Stimulated activated CD8-positive, alpha-beta memory T cell treated with anti-CD3 and anti-CD28 coated beads, Interleukin-4, amount 100 ng/mL, for 48 hours (primary cell): ENCODE measurements at places on chromosomes 16 and 17.

- DNase-seq, result peak; percentile 30
These were observed 211.2 kb downstream of the RPTOR start for GRCh38 chr17:80755650-80756405.

- DNase-seq, result no peak
These were observed 25.3 kb downstream of the UBE2O start for GRCh38 chr17:76427501-76428231.

GRCh38 chr17:64974750-64975317 lies 55.6 kb upstream of the LRRC37A3 start:
- no peak for DNase-seq

DNA sequence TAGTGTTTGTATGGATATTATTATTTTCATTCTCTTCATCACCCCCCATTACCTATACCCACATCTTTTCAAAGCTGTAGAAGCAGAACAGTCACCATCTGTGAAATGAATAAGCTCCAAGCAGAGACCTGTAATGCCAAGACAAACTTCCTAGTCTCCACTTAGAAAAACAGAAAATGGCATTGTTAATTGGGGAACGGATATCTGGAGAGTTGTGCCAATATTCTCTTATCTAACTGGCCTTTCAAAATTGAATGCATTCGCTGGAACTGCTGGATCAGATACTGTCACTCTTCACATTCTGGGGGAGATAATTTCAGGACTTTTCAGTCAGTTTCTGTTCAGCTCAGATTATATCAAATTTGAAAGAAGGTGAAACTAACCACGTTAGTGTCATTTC lies 464.4 kb upstream of the GOT2 start:
- no peak for DNase-seq

GRCh38 chr17:76542566-76542971 lies 2.7 kb downstream of the PRCD start:
- no peak for DNase-seq

- no peak for DNase-seq
These were observed 4.1 kb upstream of the MPO start for GRCh38 chr17:58284613-58285421.

DNA sequence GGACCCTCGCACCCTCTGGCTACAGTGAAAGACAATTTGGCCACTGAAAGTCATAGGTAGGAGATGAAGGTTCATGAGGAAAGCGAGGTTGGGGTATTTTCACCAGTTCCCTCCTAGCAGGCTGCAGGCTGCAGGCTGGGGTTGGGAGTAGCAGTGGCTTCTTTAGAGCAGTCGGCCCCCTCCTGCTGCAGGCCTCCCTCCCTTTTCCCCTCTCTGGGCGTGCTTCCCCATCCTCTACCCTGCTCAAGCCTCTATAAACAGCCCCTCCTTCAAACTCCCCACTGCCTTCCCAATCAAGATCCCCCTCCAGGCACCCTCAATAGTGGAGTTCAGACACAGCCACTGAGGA lies 41.8 kb downstream of the GAS7 start:
- DNase-seq, result no peak

- DNase-seq, result no peak
These were observed 6.3 kb upstream of the ZCCHC14 start for GRCh38 chr16:87499189-87499486.

- DNase-seq, result no peak
These were observed 127.3 kb downstream of the GAS7 start for GRCh38 chr17:10071141-10071540.

GRCh38 chr17:49292901-49293300 lies 62.3 kb upstream of the PHOSPHO1 start:
- DNase-seq, result no peak

GRCh38 chr17:47853616-47854015 lies 2.7 kb upstream of the SP6 start:
- DNase-seq, result no peak

DNA sequence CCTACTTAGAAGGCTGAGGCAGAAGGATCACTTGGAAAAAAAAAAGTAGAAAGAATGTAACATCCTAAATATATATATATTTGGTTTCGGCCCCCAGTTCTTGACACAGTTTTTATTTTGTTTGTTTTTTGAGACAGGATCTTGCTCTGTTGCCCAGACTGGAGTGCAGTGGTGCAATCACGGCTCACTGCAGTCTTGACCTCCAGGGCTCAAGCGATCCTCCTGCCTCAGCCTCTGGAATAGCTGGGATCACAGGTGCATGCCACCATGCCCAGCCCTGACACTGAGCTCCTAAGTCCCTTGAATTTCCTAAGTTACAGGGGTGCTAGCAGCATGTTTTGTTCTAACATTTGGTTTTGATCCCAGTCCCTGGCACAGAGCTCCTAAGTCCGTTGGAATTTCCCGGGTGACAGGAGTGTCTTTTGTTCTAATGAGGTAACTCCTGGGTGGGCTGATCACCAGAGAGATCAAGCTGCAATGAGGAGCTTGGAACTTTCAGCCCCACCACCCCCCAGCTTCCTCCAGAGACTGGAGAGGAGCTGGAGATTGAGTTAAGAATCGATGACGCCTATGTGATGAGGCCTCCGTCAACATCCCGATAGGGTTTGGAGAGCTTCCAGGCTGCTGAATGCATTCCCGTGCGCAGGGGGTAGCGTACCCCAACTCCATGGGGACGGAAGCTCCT lies 20.0 kb downstream of the MXRA7 start:
- no peak for DNase-seq

DNA sequence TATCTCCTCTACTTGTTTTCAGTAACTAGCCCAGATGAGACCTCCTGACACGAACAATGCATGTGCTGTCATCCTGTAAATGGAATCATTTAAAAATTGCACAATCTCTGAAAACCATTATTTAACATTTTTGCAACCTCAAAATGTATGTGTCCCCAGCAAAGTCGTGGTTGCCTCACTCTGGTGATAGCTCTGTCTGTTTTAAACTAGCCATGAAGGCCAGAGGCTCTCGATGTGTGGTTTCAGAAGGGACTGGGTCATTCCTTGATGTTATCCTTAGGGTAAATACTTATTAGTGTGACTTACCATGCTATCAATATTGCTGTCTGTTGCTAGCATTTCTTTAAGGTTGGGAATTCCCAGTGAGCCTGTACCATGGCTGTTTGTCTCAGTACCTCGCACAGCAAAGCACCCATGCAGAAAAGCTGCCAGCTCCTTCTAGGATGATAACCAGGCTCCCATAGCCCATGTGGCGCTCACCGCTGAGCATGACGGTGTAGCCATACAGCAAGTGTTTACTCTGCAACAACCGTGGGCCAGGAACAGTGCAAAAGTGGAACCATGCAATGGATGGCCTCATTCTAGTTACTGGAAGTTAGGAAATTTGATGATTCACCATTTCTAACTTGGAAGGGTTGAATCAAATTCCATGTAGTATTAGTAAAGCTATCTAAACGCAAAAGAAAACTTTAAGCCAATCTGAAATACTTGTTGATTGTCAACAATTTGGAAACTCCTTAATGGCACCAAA lies 2.9 kb upstream of the PGS1 start:
- no peak for DNase-seq

DNA sequence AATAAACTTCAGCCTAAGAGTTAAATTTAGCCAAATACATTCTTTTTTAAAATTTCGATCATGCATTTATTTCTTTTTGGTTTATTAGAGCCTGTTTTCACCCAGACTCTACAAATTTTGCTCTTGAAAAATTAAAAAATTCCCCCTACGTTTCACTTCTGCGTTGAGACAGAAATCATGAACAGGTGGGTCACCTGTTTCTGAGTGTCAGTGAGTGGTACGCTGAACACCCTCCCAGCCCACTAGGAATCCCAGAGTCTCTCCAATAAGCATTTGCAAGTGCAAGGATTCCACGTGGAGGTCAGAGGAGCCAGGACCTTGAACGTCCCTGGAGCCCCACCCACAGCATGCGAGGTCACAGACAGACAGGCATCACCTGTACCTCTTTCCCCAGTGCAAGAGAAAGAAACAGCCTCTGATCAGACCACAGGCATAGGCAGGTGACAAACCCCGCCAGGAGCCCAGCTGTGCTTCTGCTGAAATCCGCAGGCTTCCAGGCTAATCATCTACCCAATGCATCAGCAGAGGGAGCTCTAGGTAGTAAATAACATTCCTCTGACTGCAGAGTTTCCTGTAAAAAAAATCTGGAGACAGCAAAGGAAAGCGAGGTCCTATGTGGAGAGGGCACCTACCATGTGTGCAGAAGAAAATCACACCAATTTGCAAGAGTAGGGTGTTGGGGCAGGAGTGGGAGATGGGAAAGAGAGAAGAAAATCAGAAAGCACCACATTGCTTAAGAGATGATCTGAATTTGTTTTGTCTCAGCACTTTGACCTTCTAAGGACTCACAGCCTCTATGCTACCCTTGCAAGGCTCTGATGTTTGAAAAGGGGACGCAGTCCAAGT lies 5.9 kb upstream of the XYLT1 start:
- peak; percentile 42 for DNase-seq

DNA sequence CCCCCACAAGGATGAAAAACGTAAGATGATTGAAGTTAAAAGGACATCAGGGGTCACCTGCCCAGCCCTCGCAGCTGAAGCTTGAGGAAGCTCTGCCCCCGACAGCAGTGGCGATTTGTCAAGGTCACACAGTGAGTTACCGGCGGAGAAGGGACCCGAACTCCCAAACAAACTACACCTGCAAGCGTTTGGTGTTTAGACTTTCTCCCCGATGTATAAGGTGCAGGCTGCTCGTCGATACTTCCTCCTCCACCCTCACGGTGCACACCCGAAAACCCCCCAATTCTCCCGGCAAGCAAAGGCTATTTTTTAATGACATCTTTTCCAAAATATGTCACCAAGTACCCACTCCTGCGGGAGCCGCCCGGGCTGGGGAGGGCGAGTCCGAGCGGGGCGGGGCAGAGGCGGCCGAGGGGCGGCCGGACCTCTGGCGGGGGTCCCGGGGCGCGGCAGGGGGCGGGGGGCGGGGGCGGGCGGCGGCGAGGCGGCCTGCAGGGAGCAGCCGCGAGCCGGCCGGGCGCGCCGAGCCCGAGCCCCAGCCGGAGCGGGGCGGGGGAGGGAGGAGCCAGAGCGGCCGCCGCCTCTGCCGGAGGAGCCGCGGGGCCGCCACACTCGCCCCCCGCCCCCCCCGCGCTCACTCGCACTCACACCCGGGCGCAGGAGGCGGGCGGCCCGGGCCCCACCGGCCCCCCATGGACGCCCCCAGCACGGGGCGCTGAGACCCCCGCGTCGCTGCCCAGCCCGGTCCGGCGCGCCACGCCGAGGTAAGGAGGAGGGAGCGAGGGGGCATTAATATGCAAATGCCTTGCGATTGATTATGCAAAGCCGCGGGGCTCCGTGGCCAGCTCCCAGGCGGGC lies at the start of gene THRA:
Gene THRA (plus strand): TSS at position 637 of the 858 bp plus-strand sequence. CDS start 11,524 bp downstream, outside the sequence.
- DNase-seq, result peak; percentile 70

DNA sequence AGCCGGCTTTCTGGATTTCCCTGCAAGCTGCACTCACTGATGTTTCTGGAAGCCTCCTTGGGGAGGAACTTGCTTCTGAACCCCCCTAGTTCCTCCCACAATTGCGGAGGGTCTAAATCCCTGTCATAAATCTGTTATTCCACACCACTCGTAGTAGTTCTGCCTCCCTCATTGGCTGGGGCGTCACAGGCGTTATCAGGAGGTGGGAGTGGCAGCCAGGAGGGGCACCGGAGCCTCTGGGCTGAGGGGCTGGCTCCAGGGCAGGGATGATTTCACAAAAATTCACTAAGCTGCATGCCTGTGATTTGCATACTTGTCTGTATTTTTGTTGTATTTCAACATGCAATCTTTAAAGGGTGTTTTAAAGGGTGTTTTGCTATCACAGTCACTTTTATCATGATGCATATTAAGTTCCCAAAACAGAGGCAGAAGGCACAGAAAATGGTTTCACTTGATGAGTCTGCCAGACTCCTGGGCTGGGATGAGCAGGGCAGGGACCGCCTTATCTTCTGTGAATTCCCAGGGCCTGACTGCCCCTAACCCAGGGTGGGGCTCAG lies 176.2 kb upstream of the FOXF1 start:
- no peak for DNase-seq

DNA sequence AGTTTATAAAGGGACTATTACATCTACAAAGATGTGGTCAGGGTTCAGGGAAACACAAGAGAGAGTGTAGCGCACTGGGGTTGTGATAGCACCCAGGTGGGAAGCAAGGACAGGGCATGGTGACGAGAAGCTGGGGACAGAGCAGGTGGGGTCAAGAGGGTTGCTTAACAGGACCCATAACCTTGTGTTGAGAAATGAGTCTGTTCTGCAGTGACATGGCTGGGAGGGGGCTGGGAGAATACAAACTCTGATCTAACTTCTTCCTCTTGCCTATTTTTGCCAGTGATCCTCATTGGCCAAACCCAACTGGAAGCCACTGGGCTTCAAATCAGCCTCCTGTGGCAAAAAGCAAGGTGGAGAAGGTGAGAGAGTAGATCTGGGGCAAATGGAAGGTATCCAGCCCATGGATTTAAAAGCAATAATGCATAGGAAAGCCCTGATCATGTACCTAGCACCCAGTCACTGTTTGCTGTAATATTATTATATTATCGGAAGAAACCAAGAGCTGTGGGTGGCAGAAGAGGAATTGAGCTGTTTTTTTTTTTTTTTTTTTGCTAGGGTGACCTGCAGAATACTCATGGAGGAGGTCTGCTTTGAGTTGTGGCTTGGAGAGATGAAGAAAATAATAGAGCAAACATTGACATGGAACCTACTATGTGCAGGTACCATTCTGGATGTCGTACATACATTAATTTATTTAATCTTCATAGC lies 76.9 kb upstream of the ZFHX3 start:
- DNase-seq, result no peak

GRCh38 chr16:13134836-13135235 lies 233.4 kb downstream of the SHISA9 start:
- no peak for DNase-seq

DNA sequence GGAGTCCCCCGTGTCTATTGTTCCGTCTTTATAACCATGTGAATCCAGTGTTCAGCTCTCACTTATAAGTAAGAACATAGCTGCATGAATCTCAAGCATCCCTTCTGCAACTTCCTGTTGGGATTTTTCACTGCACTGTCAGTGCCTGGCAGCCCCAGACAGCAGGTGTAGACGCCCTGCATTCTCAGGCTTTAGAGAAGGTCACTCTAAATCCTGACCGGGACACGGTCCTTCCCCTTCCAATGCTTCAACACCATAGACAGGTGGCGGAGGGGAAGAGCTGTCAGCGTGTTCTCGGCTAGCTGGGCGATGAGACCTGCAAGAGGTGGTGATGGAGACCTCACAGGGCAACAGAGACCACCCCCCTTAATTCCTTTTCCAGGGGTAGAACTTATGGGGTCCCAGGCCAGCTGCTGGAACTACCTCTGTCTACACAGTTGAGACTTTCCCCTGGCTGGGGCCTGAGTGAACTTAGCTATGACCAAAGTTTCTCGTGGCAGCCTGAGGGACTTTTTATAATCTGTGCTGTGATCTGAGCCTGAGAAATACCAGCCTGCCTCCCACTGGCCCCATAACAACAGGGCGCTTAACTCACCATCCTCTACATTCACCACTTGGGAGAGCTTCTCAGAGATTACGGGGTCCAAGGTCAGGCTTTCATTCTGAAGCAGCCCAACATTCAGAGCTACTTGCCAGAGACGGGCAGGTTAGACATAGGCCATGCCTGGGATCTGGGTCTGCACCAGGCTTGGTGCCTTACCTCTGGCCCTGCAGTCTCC lies 143.2 kb upstream of the TNRC6C start:
- no peak for DNase-seq

GRCh38 chr16:24054741-24055491 lies 201.2 kb upstream of the CACNG3 start:
- DNase-seq, result no peak

GRCh38 chr17:13031718-13032350 lies 14.0 kb upstream of the ELAC2 start:
- peak; percentile 55 for DNase-seq

GRCh38 chr16:3611146-3611975 lies at the start of gene SLX4:
Gene SLX4, minus strand, starts transcription at chr16:3611606. Its CDS starts 2,642 bp downstream, at chr16:3608964.
- DNase-seq, result peak; percentile 90

GRCh38 chr17:48655913-48656312 lies 29.8 kb upstream of the HOXB9 start:
- no peak for DNase-seq
